Bone marrow (tissue), 2 donors: ENCODE measurements at places on chromosomes 5 and 9.

GRCh38 chr5:97049175-97049574, 93.2 kb downstream of the LIX1 start:
- DNase-seq: no peak

- DNase-seq: no peak
Measured at GRCh38 chr5:151461312-151461711, 13.9 kb downstream of the SLC36A1 start.

DNA sequence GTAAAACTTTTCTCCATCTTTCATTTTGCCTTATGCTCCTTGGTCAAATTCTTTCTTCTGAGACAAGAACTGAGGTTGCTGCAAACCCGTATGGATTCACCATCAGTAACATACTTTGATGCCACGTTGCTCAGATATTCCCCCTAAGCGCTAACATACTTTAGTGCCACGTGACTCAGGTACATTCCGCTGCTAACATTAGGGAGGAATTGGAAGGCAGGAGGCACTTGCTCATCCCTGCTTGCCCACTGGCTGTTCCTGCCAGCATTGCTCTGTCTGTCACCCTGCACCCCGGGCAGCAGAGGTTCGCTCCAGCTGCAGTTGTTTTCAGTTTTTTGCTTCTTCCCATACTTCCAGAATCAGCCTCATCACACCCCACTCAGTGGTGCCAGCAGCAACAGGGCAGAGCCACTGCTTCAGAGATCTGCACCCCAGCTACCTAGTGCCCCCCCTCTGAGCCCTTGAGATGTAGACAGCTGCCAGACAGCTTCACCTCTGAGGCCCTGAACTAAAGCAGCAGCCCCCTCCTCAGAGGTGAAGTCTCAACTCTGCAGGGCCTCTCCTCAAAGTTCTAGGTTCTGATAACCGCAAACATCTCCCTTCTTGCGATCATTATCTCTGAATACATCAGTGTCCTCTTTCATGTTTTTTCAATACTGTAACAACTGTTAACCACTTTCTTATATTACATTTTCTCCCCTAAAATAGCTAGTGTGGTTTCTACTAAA, 228.0 kb upstream of the KIF2A start:
- no peak for DNase-seq

- no peak for DNase-seq
Measured at GRCh38 chr9:97415146-97415545, 3.2 kb downstream of the TDRD7 start.

DNA sequence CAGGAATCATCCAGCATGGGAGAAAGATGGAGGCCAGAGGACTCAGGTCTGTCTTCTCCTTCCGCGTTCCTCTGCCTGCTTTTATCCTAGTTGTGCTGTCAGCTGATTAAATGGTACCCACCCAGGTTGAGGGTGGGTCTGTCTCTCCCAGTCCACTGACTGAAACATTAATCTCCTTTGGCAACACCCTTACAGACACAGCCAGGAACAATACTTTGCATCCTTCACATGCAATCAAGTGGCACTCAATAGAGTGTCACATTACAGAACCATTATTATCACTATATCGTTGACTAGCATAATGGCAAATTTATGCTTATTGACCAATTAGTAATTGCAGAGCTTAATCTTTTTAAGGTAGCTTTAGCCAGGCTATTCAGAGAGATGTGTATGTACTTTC, 64.8 kb downstream of the UNC13B start:
- no peak for DNase-seq

GRCh38 chr5:139462586-139463276, at the start of gene ECSCR:
TSS of gene ECSCR (minus strand) at chr5:139462743. CDS start at chr5:139462670, 73 bp downstream.
- no peak for DNase-seq

DNA sequence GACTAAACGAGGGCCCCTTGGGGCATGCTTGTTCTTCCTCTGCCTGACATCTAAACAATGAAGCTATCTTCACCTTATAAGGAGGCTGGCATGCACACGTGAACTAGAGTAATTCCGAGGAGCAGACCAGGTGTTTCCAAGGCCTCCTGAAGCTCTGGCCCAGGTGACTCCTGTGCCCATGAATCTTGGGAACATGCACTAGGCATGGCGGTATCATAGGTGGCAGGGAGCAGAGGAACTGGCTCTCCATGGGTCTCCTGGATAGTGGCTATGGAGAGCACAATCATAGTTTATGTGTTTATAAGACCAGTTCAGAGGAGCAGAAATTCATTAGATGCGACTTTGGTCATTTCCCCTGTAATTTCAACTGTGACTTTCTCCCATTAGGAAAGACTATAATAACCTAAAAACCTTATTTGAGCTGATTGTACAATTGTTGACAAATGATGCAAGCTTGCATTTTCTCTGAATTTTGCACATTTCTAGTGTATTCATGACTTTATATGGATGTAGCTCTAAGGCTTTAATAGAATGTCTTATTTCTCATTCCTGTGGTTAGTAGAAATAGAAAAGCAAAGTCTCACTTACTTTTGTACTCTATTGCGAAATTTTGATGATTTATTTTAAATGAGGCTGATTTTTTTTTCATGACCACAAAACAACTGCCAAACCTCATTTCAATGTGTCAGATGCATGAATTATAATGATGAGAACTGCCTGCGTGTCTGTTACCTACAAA, 135.3 kb upstream of the RPS23 start:
- no peak for DNase-seq

DNA sequence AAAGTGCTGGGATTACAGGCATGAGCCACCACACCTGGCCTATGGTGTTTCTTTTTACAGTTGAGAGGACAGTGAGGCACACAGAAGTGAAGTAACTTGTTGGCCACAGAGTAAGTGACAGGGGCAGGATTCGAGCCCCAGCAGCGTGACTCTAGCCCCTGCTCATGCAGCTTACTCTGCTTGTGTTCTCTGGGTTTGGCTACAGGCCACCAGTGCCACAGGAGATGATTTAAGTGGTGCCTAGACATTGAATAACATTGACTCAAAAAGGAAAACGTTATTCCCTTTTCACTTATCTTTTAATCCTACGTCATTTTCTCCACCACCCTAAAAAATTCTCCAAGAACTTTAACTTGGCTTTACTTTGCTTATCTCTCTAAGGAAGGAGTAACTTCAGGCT, 61.4 kb downstream of the SNX24 start:
- no peak for DNase-seq

GRCh38 chr5:95779611-95780010, 42.9 kb downstream of the GLRX start:
- DNase-seq: no peak

- peak; percentile 21 for DNase-seq
Measured at GRCh38 chr5:56686337-56687195, 128.8 kb upstream of the MAP3K1 start.

DNA sequence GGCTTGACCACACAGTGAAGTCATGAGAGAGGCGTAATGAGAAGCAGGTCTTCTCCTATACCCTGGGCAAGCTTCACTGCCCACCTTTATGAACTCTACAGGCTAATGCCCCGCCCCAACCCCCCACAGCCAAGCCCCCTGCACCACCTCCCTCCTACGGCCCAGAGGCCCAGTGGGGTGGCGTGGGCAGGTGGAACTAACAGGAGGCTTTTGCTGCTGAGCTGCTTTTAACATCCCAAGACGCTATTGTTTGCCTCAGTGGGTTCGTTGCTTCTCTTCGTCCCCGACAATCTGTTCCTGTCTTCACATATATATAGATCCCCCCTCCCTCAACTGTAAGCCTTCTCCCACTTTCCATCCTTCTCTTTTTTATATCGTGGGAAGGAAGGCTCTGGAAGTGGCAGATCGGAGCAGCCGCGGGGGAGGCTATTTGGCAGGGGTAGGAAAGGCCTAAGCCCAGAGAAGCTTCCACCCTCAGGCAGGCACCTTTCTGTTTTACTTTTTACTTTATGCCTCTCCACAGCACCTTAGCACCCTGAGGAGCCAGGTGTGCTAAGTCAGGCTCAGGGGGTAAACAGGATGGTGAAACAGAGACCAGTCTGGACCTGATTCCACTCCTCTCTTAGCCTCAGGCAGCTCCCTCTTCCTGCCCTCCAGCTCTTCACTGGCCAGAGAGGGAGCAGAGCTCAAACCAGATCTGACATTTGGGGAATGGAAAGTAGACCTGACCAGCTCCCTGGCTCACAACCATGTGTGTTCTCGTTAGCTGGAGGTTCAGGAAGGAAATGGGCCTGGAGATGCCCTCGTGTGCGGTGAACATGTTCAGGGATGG, 26.5 kb downstream of the CD74 start:
- no peak for DNase-seq

GRCh38 chr9:112349008-112349333, 15.6 kb upstream of the PTBP3 start:
- no peak for DNase-seq

DNA sequence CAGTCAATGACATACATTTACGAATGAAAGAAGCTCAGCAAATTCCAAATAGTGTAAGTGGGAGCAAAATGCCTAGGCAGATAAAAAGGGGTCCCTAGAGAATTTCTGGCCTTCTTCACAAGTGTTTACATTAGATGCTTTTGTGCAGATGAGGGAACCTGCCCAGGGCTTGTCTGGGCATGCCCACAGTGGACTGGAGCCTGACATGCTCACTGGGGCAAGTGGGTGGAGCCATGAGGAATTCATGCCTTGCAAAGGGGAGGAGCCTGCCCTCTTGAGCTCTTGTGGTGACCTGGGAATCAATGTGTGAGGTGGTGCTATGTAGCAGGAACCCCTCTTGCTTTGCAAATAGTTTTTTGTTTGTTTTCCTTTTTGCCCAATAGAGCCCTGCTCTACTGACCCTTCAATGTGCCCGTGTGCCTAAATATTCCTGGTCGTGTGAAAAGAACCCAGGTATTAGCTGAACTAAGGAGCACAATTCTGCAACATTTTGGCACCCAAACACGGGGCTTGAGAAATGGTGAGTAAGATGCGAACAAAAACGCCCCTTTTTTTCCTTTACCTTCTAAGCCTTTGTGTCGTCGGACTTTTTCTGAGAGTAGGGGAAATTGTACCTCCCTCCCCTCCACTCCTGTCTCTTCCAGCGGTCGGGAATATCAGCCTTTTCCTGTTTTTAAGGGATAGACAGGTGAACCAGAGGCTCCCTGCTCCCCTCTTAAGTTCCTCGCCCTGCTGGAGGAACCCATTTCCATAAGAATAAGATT, 433.8 kb upstream of the CDH9 start:
- no peak for DNase-seq

DNA sequence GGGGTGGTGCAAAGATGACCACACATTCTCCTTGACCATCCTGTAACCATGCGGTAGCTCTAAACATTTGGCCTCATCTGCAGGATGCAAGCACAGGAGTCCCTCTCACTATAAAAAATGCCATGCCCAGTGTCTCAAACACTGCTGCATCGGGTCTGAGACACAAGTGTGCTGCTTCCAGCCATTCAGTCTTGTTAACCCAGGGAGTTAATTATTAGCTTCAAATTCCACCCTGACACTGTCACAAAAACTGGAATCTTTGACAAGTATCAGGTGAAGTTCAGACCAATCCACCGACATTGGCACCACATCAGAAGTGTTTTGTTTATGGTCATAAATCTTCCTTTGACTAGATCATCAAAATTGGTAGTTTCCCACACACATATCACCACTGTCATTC, 119.1 kb upstream of the RASEF start:
- DNase-seq: no peak

DNA sequence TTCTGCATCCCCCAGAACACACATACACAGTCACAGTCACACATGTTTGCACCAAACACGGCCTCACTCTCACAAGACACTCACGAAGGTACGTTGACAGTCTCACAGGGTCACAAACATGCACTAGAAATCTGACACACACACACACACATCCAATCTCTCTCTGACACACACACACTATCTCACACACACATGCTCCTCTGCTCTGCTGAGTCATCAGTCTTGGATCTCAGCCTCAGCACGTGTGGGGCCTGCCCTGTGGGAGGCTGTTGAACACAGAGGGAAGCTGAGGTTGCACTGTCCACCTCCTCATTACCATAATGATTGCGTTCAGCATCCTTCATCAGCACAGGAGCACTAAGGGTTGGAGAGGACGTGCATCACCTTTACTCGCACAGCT, 188.8 kb downstream of the MTRR start:
- no peak for DNase-seq

- no peak for DNase-seq
Measured at GRCh38 chr9:76988941-76989340, 30.5 kb upstream of the FOXB2 start.

- DNase-seq: no peak
Measured at GRCh38 chr9:96649620-96650324, 5.3 kb downstream of the PRXL2C start.

GRCh38 chr9:25308549-25308948, 369.7 kb downstream of the TUSC1 start:
- DNase-seq: no peak
